Activated T-helper 2 cell treated with anti-CD3 and anti-CD28 coated beads, Interferon-gamma antibody, Interleukin-2, Interleukin-4, amounts not matched to agents 10 μg/mL and 5 μg/mL and 100 μg/mL, durations not matched to agents 14 hours and 24 hours and 36 hours (primary cell): ENCODE measurements at places on chromosomes 16 and 17.

- DNase-seq = no peak
- no peak overlapping the region for H3K27ac ChIP-seq
- no peaks in the 10 kb centered on the region for H3K4me1 ChIP-seq
- no peaks in the 10 kb centered on the region for H3K36me3 ChIP-seq
- no peaks in the 10 kb centered on the region for H3K27me3 ChIP-seq
Measured at GRCh38 chr17:56540836-56541235, 52.7 kb upstream of the NOG start.

DNA sequence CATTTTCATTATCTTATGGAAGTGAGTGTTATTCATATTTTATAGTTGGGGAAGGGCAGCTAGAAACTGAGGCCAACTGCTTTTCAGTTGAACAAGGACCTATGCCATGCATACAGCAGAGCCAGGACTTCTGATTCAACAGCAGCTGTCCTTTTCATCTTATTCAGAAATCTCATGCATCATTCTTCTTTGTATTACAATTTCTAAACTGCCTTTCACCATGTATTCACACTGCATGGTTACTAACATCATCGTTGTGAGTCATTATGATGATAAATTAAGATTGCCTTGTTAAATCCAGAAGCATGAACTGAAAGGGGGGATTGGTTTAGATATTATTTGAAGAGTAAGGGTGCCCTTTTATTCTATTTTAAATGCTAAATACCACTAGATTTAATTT, 1470.1 kb upstream of the GOT2 start:
- DNase-seq = no peak
- H3K36me3 ChIP-seq = no peaks in the 10 kb centered on the region
- no peak overlapping the region for H3K27ac ChIP-seq
- H3K4me3 ChIP-seq = no peak overlapping the region

GRCh38 chr17:46179375-46179999, 13.7 kb downstream of the KANSL1 start:
- H3K36me3 ChIP-seq = peaks cover 22% of the 10 kb centered on the region
- H3K4me1 ChIP-seq = peaks cover 66% of the 10 kb centered on the region
- peak overlapping the region; percentile 82 for H3K27ac ChIP-seq
- peak overlapping the region; percentile 58 for H3K4me3 ChIP-seq
- no peaks in the 10 kb centered on the region for H3K27me3 ChIP-seq

DNA sequence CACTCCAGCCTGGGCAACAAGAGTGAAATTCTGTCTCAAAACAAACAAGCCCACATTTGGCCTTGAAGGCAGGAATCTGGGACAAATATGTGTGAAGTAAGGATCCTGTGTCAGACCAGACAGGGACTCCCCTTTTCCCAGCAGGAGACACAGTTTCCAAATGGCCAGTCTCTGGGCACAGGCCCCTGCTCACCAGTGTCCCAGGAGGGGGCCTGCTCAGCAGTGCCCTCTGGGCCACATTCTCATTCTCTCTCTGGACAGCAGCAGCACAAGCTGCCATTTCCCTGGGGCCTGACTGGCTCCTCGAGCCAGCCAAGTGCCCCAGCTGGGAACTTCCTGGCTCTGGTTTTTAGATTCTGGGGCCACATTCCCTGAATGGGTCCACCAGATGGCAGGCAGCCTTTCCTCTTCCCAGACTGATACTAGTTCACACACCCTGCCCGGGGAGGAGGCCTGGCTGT, 11.7 kb upstream of the MNT start:
- no peak for DNase-seq
- no peak overlapping the region for H3K27ac ChIP-seq
- no peaks in the 10 kb centered on the region for H3K27me3 ChIP-seq
- H3K4me1 ChIP-seq = no peaks in the 10 kb centered on the region
- H3K4me3 ChIP-seq = no peak overlapping the region
- H3K36me3 ChIP-seq = peaks cover 13% of the 10 kb centered on the region

- peaks cover 50% of the 10 kb centered on the region for H3K4me1 ChIP-seq
- H3K27me3 ChIP-seq = no peaks in the 10 kb centered on the region
- peak overlapping the region; percentile 81 for H3K27ac ChIP-seq
- H3K36me3 ChIP-seq = peaks cover 36% of the 10 kb centered on the region
- H3K4me3 ChIP-seq = peak overlapping the region; percentile 97
Measured at GRCh38 chr17:74749279-74750038, 1.0 kb downstream of the NHERF1 start.

- H3K36me3 ChIP-seq = no peaks in the 10 kb centered on the region
- no peak for DNase-seq
- no peak overlapping the region for H3K27ac ChIP-seq
- no peaks in the 10 kb centered on the region for H3K4me1 ChIP-seq
- H3K27me3 ChIP-seq = peaks cover 40% of the 10 kb centered on the region
- no peak overlapping the region for H3K4me3 ChIP-seq
Measured at GRCh38 chr16:88939972-88940861, 36.8 kb downstream of the CBFA2T3 start.

GRCh38 chr16:2532494-2533141, 1.4 kb upstream of the CEMP1 start:
- peaks cover 18% of the 10 kb centered on the region for H3K4me1 ChIP-seq
- H3K27me3 ChIP-seq = no peaks in the 10 kb centered on the region
- peak overlapping the region; percentile 98 for H3K4me3 ChIP-seq
- peaks cover 6% of the 10 kb centered on the region for H3K36me3 ChIP-seq
- H3K27ac ChIP-seq = peak overlapping the region; percentile 100

DNA sequence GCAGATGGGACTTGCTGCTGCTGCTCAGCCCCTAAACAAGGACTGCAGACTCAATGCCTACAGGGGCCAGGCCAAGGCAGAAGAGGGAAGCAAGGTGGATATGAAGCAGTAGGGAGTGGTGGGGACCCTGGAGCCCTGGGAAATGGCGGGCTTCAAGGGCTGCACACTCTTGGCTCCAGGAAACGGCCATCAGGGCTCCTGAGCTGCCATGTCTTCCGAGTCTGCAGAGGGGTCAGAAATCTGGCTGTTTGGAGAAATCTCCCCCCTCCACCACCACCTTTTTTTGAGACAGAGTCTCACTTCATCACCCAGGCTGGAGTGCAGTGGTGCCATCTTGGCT, 169.1 kb downstream of the KATNIP start:
- no peaks in the 10 kb centered on the region for H3K4me1 ChIP-seq
- H3K36me3 ChIP-seq = no peaks in the 10 kb centered on the region
- H3K27me3 ChIP-seq = no peaks in the 10 kb centered on the region
- no peak overlapping the region for H3K4me3 ChIP-seq
- no peak overlapping the region for H3K27ac ChIP-seq

DNA sequence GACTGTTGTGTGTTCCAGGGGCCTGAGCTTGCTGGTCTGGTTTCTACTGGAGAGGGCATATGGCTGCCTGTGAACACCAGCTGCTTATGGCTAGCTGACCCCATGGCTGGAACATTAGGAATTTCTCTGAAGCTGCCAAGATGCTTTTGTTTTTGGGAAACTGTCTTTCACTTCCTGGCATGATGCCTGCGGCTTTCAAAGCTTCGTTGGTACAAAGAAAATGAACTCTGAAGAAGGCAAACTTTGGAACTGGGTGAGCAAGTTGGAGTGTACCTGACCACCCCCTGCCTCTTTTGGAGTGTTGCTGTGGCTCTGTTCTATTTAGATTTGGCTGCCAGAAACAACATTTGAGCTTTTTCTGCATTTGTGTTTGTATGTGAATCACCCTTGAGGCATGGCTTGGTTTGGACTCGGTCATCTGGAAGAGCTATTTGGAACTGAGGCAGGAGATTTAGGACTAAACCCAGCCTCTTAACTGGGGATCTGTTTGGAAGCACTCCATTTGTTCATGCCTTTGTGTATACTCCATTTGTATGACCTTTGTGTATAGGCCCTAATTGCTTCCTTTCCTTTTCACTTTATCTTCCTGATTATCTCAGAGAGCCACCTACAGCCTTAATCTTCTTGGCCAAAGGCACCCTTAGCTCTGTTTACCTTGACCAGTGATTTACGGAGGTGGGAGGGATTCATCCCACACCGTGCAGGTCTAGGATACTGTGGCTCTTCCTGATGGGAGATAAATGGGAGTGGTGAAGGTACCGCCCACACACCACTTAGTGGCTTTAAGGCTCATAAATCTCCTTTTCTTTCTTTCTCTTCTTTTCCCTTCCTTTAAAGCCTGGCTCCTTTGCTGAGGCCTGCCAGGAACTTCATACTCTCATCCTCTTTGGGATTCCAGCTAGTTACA, 7.3 kb upstream of the CPHXL start:
- H3K36me3 ChIP-seq = no peaks in the 10 kb centered on the region
- H3K27me3 ChIP-seq = no peaks in the 10 kb centered on the region
- DNase-seq = no peak
- H3K4me3 ChIP-seq = no peak overlapping the region
- no peak overlapping the region for H3K27ac ChIP-seq

- H3K27me3 ChIP-seq = no peaks in the 10 kb centered on the region
- H3K36me3 ChIP-seq = peaks cover 23% of the 10 kb centered on the region
- peaks cover 2% of the 10 kb centered on the region for H3K4me1 ChIP-seq
Measured at GRCh38 chr16:82005027-82005830, 6.0 kb downstream of the SDR42E1 start.

DNA sequence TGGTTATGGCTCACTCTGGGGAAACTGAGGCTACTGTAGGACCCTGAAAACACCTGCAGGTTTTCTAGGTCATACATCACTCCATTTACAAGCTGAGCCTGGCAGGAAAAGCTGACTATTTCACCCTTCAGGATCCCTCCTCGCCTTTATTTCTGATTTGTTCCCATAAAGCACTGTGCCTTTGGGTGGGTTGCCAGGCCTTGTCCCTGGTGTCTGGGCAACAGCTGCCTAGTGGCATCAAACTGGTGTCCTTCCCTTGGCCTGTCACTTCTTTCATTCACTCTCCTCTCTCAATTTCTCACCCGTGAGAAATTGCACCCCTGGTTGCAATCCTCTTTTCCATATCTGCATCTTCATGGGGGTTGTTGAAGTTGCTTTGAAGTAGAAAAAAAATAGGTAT, 1.6 kb downstream of the MYL4 start:
- H3K27me3 ChIP-seq = peaks cover 17% of the 10 kb centered on the region
- H3K27ac ChIP-seq = no peak overlapping the region
- H3K36me3 ChIP-seq = no peaks in the 10 kb centered on the region
- peaks cover 9% of the 10 kb centered on the region for H3K4me1 ChIP-seq
- H3K4me3 ChIP-seq = no peak overlapping the region
- DNase-seq = no peak

- no peaks in the 10 kb centered on the region for H3K4me1 ChIP-seq
- no peak overlapping the region for H3K27ac ChIP-seq
- H3K36me3 ChIP-seq = no peaks in the 10 kb centered on the region
- no peaks in the 10 kb centered on the region for H3K27me3 ChIP-seq
- no peak for DNase-seq
- no peak overlapping the region for H3K4me3 ChIP-seq
Measured at GRCh38 chr17:55770196-55770870, 19.5 kb downstream of the PCTP start.

DNA sequence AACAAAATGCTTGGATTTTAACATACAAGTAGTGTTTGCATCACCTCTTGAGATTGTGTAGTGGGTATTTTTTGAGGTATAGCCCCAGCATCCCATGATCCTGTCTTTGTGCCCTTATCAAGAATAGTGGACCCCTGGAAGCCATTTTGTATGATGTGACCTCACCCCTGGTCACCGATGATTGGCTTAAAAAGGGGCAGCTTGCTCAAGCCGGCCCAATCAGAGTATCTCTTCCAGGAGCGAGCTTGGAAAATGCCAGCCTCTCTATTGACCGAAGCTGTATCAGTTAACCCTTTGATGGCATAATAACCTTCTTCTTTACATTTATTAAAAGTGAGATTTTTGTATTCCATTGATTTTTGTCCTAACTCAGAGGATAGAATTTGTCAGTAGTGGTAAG, 55.5 kb upstream of the FAM20A start:
- no peak overlapping the region for H3K4me3 ChIP-seq
- H3K4me1 ChIP-seq = no peaks in the 10 kb centered on the region
- H3K36me3 ChIP-seq = no peaks in the 10 kb centered on the region
- no peak overlapping the region for H3K27ac ChIP-seq
- DNase-seq = no peak

GRCh38 chr17:34485999-34486398, 93.4 kb upstream of the TMEM132E start:
- H3K27ac ChIP-seq = no peak overlapping the region
- peaks cover 27% of the 10 kb centered on the region for H3K27me3 ChIP-seq
- H3K4me1 ChIP-seq = peaks cover 5% of the 10 kb centered on the region
- H3K36me3 ChIP-seq = no peaks in the 10 kb centered on the region

DNA sequence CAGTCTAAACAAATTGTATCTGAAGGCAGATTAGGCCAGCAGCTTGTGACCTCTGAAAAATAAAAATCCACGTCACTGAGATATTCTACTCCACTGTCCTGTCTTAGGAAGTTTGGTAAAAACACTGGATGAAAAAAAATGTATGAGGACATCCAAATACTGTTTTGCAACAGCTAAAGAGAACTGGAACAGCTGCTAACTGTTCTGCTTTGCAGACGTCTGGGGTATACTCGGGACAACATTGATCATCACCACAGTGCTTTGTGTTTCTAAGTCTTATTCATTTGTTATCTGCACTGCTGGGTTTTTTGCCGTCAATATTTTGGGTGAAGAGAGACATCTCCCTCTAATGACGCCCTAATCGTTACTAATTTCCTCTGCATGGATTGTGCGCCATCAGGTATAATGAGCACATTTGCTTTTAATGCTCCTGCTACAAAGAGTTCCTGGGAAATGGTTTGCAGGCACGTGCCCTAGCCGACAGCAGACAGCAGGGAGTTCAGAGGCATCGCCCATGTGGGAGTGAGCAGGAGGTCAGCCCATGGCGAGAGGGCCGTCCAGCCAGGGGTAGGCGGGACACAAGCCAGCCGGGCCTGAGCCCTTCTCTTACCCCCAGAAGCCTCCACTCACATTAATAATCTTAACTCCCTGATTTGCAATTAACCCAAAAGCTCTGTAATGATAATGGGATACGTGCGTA, 87.0 kb downstream of the CBLN1 start:
- H3K27ac ChIP-seq = no peak overlapping the region
- no peaks in the 10 kb centered on the region for H3K27me3 ChIP-seq
- H3K36me3 ChIP-seq = no peaks in the 10 kb centered on the region
- DNase-seq = no peak
- H3K4me1 ChIP-seq = no peaks in the 10 kb centered on the region
- H3K4me3 ChIP-seq = no peak overlapping the region

- H3K4me3 ChIP-seq = no peak overlapping the region
- no peaks in the 10 kb centered on the region for H3K27me3 ChIP-seq
- H3K4me1 ChIP-seq = no peaks in the 10 kb centered on the region
- DNase-seq = no peak
- peaks cover 35% of the 10 kb centered on the region for H3K36me3 ChIP-seq
- H3K27ac ChIP-seq = no peak overlapping the region
Measured at GRCh38 chr17:16429083-16429482, 13.7 kb downstream of the TRPV2 start.

DNA sequence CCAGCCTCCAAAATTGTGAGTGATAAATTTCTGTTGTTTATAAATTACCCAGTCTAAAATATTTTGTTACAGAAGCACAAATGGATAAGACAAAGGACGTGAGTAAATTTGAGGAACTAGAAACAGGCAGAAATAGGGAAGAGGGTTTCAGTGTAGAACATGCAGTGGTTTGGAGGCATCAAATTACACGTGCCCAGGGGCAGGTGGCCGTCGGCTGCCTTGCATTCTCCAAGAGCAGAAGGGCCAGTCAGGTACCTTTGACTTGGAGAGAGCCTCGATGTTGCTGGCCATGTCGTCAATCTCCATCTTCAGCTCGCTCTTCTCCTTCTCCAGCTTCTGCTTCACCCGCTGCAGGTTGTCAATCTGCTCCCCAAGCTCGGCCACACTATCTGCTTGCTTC, 54.3 kb downstream of the MYH13 start:
- H3K27me3 ChIP-seq = peaks cover 2% of the 10 kb centered on the region
- no peaks in the 10 kb centered on the region for H3K36me3 ChIP-seq
- DNase-seq = no peak

GRCh38 chr16:67025210-67025550, 3.8 kb upstream of the CBFB start:
- peaks cover 37% of the 10 kb centered on the region for H3K4me1 ChIP-seq
- no peak overlapping the region for H3K27ac ChIP-seq
- DNase-seq = peak; percentile 7
- no peak overlapping the region for H3K4me3 ChIP-seq
- H3K27me3 ChIP-seq = no peaks in the 10 kb centered on the region
- peaks cover 4% of the 10 kb centered on the region for H3K36me3 ChIP-seq
